DND-41 (cell line): ENCODE measurements at places on chromosomes 5 and 9.

DNA sequence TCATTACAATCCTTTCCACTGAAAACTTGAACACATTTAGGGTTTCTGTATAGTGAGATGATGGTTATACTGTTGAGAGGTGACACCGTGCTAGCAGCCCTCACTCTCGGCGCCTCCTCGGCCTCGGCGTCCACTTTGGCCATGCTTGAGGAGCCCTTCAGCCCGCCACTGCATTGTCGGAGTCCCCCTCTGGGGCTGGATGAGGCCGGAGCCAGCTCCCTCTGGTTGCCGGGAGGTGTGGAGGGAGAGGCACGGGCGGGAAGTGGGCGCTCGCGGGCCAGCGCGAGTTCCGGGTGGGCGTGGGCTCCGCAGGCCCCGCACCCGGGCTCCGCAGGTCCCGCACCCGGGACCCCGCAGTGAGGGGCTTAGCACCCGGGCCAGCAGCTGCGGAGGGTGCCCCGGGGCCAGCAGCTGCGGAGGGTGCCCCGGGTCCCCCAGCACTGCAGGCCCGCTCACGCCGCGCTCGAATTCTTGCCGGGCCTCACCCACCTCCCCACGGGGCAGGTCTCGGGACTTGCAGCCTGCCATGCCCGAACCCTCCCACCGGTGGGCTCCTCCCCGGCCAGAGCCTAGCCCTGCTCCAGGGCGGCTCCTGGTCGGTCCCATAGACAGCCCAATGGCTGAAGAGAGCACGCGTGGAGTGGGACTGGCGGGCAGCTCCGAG lies 145.9 kb upstream of the ZNF608 start:
- no peak for DNase-seq

GRCh38 chr9:137167747-137168572 lies 1.9 kb downstream of the LRRC26 start:
- DNase-seq: no peak

GRCh38 chr5:130077007-130077406 lies 172.7 kb downstream of the CHSY3 start:
- no peak for DNase-seq

- DNase-seq: no peak
These were observed 14.6 kb upstream of the TRAF1 start for GRCh38 chr9:120941046-120941770.
